AG10803 (cell line): ENCODE measurements at places on chromosomes 13 and 19.

DNA sequence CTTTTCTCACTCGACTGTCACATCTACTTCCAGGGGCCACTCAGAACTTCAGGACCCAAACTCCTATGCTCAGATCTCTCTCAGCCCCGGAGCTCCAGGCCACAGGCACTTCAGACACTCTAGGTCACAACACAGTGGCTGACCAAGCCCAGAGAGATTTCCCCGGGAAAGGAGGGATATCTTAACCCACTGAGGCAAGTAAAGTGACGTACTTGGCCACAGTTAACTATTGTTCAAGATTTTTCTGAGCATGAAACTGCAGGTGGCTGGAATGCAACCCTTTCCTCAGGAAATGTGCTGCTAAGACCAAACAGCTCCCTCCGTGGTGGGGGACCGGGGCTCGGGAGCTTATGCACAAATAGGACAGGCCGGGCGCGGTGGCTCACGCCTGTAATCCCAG lies 23.9 kb downstream of the OPA3 start:
- DNase-seq = no peak

- no peak for DNase-seq
Measured at GRCh38 chr13:107873926-107874325, 341.4 kb downstream of the LIG4 start.

GRCh38 chr13:101283782-101284181 lies 132.5 kb downstream of the NALCN start:
- DNase-seq = no peak

- DNase-seq = no peak
Measured at GRCh38 chr19:42577016-42577415, 17.7 kb downstream of the CEACAM8 start.

DNA sequence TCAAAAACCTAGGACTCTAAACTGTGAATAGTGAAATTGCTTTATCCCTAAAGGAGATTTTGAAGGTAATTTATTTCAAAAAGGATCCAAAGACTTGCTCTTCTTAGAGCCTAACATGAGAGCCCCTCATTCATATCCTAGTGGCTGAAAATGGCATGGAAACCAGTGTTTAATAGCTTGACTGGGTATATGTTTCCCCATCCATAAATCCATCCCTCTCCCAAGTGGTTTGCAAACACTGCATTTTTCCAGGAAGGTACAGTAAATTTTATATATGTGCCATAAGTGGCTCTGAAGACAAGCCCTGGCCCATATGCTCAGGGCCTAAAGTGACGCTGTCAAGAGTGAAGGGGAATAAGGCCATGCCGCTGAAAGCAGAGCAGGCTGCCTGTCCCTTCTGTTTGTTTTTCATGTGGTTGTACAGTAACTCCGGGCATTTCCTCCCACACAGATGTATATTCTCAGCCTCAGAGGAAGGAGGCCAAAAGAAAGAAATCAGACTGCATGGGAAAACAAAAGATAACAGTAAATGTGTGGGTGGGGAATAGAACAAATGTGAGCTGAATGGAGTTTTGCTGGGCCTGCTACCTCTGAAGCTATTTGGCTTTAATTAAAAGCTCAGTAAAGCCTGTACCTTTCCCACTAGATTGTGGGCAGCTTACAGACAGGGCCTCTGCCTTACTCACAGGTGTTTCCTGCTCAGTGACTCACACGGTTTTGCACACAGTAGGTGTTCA lies 181.9 kb downstream of the PCDH9 start:
- DNase-seq = peak; percentile 8

GRCh38 chr19:32392901-32393300 lies 12.7 kb upstream of the DPY19L3 start:
- DNase-seq = no peak

GRCh38 chr13:74883834-74884233 lies 598.1 kb downstream of the TBC1D4 start:
- DNase-seq = no peak

GRCh38 chr13:48906200-48906599 lies 69.5 kb upstream of the FNDC3A start:
- DNase-seq = no peak

- DNase-seq = no peak
Measured at GRCh38 chr13:95954266-95954665, 98.9 kb downstream of the UGGT2 start.

DNA sequence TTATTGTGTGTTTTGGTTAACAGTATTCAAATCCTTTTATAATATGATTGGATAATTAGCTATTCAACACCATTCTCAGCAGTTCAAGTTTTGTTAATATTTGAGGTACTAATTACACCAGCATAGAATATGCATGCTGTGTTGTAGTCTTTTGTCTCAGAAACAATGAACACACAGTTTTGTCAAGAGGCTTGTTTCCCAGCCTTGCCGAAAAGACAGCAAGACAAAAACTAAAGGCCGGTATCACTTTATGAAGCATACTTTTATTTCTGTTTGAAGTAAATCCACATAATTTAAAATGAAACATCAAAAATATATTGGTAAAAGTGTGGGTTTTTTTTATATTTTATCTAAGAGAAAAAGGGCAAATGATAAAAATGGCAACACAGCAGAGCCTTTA lies 7.5 kb downstream of the GPR180 start:
- DNase-seq = no peak

DNA sequence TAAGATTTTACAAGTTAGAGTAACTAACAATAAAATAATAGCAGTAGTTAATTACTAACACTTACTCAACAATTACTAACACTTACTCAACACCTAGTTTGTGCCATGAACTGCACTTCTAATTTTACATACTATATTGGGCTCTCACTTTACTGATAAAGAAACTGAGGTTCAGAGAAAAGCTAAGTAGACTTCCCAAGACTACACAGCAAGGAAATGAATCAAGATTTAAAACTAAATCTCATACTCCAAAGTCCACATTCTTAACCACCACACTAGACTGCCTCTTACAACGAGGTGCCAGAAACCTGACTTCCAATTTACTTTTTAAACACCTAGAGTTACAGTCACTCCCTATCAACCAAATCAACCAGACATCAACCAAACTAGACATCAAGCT lies 25.1 kb downstream of the RBM26 start:
- DNase-seq = no peak

DNA sequence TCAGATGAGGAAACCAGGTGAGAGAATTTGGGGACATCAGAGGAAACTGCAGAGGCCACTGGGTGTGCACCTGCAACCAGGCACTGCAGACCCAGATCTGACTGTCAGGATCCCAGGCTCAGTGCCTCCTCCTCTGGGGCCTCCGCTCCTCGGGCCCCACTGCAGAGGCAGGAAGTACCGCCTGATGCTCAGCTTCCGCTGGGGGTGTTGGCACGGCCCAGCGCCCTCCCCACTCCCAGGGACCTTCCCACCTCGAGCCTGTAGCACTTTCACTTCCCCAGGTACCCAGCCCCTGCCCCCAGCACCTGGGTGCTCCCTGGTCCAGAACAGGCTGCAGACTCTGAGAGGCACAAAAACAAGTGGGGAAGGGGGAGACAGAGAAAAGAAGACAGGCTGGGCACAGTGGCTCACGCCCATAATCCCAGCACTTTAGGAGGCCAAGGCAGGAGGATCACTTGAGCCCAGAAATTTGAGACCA lies 1.4 kb upstream of the CD37 start:
- no peak for DNase-seq

DNA sequence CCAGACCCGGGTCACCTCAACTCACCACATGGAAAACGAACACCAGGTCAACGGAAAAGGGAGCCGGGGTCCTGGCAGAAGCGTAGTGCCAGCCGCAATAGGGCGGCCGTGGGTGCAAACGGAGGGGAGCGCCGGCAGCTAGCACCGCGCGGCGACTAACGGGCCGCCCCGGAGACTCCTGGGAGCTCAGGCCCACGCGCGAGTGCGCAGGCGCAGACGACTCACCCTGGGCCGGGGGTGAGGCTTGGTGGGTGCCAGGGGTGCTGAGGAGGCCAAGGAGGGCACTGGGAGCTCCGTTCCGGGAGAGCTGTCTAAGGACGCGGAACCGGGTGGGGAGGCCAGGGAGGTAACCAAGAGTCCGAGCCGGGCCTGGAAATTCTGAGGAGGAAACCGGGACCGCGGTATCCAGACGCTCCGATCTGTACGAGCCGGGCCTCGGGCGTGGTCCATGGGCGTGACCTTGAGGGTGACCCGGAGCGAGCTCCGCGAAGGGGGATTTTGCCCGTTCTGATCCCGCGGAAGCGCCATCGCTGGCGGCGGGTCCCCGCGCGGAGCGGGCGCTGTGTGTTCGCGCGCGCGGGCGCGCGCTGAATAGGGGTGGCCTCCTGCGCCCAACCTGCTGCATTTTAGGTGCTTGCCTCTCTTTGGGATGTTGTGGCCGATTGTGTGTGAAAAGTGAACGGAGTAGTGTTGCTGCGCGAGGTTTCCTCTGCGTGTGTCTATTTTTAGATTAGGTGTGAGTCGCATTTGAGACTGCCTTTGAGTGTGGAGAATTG lies at the start of gene ZNF382:
Gene ZNF382, plus strand, starts transcription at position 213 of the 776 bp plus-strand sequence. CDS start 4,602 bp downstream, outside the sequence.
- DNase-seq = peak; percentile 56

- no peak for DNase-seq
Measured at GRCh38 chr13:31904941-31905824, 126.4 kb upstream of the FRY start.

- no peak for DNase-seq
Measured at GRCh38 chr13:113483504-113484293, 6.8 kb downstream of the DCUN1D2 start.

GRCh38 chr19:1284293-1284978 lies 1.2 kb upstream of the EFNA2 start:
- no peak for DNase-seq

GRCh38 chr19:45164577-45165335 lies 4.0 kb upstream of the NKPD1 start:
- peak; percentile 61 for DNase-seq

GRCh38 chr13:113447596-113447995 lies 5.7 kb downstream of the ADPRHL1 start:
- DNase-seq = no peak

- DNase-seq = no peak
Measured at GRCh38 chr19:27742041-27742440, 1470.9 kb downstream of the UQCRFS1 start.

DNA sequence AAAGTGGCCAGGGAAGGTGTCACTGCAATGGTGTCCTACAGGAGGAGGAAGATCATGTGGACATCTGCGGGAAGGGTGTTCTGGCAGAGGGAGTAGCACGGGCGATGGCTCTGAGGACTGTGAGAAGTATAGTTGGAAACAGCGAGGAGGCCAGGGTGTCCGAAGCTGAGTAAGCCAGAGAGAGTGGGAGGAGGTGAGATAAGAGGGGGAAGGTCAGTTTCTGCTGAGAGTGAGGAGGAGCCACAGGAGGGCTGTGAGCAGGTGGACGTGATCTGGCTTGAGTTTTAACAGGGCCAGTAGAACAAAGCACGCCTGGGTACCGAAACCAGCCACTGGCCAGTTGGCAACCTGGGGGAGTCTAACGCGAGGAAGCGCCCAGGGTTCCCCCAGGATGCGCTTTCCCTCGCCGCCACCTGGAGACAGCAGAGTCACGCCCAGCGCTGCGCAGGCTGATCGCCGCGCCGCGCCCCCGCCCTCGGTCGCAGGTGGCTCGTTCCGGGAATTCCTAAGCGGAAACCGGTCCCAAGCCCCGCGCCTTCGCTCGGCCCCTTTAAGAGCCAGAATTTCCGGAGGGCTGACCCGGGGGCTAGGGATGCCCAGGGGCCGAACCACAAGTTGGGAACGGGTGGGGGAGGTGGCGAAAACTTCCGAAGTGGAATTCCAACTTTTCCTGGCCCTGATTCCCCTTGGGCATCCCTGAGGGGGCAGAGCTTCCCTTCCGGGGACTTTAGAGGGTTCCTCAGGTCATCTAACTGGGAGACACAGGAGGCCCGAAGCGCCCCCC lies 1.1 kb upstream of the LSR start:
- DNase-seq = no peak
